Kasumi-1 (cell line): ENCODE measurements at places on chromosomes 1 and 21.

GRCh38 chr1:33350611-33351280, 29.8 kb upstream of the A3GALT2 start:
- no peak for DNase-seq

- no peak for DNase-seq
Observed at GRCh38 chr1:207781312-207781711, 29.5 kb downstream of the CD46 start.

- no peak for DNase-seq
Observed at GRCh38 chr1:101331794-101332193, 95.0 kb downstream of the S1PR1 start.

DNA sequence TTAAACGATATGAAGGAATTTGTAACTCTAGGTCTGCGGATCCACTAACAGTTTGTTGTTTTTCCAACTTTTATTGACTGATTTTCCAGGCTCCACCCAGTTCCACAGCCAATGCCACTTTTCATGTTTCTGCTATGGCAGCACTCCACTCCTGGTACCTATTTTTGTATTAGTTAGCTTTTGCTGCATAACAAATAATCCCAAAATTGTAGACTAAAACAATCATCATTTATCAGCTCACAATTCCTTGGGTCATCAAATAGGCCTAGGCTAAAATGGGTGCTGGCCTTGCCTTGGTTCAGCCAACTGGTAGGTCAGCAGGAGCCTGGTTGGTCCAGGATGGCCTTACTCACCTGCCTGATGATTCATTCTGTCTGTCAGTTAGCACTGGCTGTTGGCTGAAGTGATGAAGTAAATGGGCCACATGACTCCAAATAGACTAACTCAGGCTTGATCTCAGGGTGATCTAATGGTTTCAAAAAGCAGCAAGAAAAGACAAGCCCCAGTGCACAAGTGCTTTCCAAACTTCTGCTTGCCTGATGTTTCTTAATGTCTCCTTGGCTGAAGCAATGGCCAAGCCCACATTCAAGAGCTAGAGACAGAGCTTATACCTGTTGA, 3.2 kb upstream of the C8B start:
- no peak for DNase-seq

- no peak for DNase-seq
Observed at GRCh38 chr1:182625719-182626504, 21.7 kb upstream of the RGS16 start.

DNA sequence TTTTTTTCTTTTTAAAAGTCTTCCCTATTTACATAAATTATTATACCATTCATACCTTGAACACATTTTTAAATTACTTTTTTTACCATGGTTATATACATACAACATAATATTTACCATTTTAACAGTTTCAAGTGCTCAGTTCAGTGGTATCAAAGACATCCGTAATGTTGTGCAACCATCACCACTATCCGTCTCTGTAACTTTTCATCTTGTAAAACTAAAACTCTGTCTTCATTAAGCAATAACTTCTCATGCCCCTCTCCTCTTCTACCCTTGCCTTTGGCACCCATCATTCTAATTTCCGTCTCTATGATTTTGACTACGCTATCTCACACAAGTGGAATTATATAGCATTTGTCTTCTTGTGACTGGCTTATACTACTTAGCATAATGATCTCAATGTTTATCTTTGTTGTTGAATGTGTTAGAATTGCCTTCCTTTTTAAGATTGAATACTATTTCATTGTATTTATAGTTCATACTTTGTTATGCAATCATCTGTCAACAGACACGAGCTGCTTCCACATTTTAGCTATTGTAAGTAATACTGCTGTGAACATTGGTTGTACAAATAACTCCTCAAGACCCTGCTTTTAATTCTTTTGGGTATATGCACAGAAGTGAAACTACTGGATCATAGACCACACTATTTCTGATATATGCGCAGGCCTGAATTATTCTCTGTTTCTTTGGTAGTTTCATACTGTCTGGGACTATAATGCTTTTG, 689.5 kb upstream of the NCAM2 start:
- no peak for DNase-seq

GRCh38 chr1:183038913-183039312, 15.7 kb downstream of the LAMC1 start:
- no peak for DNase-seq

- DNase-seq = no peak
Observed at GRCh38 chr1:34874296-34874952, 14.9 kb upstream of the SMIM12 start.

DNA sequence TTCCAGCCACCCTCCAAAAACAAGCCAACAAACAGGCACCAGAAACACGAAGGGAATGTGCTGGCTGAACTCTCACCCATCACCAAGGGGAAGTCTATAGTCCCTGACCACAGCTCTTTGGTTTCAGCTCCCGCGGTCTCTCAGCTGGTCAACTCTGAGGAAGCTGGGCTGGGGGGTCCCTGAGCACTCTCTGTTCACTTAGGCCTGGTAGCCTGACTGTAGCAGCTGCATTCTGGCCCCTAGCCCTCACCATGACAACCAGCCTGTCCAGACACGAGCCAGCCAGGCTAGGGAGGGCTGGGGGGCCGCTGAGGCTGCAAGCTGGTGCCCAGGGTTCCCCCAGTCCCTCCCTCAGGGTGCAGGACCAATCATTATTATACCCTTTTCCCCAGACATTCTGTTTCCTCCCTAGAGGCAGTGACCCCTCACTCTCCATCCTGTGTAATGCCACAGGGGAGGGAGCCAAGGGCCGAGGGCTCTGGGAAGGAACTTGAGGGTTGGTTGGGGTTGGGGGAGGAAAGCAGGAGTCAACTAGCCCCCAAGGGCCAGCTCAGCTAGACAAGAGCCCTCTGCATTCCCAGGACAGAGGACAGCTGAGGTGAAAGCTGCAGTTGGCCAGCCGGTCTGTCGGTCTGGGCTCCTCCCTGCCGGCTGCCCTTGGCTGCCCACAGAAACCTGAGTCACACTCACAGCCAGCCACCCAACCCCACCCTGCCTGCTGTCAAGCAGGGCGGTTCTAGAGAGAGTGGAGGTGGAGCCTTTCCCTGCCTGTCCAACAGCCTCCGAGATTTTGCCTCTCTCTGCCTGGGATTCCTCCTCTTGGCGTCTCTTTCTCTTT, 1.2 kb upstream of the TRAPPC3 start:
- peak; percentile 70 for DNase-seq

DNA sequence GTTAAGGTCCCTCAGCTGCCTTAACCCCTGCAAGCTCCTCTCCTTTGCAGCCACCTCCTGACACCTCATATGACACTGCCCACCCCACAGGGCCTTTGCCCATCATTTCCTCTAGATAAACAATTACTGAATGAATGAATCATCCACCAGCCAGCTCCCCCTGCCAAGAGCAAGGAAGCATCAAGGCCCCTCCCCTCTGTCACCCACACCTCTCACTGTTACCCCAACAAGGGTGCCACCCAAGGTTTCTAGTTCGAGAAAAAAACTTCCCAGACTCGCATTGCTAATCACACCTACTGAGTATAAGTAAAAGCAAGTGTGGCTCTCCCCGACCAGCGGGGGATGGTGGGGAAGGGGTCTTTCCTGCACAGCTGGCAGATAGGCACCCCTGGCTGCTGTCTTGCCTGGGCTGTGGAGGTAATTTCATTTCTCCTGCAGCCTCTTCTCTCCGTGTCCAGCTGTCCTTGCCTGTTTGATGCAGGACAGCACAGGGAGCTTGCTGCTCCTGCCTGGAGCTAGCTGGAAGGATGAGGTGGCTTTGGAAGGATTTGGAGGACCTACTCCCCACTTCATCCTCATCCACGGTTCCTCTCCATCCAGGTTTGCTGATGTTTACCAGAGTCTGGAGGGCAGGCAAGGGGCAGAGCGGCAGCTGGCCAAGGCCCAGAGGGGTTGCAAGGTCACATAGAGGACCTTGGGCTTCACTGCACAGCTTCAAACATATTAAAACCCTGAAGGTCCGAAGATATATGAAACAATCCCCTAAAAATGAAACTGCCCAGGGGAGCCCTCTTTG, 33.1 kb upstream of the LBR start:
- DNase-seq = no peak

GRCh38 chr1:152029144-152029928, 7.5 kb downstream of the S100A11 start:
- no peak for DNase-seq

GRCh38 chr1:70153739-70154138, 51.6 kb downstream of the LRRC40 start:
- no peak for DNase-seq

DNA sequence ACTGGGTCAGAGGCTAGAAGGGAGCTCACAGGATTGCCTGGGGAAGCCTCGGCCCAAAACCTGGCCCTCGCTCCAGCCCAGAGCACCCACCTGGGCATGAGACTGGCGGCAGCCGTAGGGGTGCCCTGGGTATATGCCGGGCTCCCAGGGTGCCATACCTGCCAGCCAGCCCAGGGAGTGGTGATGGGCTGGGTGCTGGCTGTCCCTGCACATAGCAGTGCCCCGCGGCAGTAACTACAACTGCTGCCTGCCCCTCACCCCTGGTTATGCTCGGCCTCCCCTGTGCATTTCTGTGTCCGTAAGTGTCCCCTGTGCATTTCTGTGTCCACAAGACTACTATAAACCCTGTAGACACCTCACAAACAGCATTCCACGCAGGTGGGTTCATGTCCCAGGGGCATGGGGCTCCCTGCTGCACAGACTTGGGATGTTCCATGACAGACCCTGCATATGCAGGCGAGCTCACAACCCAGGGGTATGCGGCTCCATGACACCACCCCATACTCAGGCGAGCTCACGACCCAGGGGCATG, 5.8 kb upstream of the SPATC1L start:
- DNase-seq = no peak

GRCh38 chr1:2229911-2230731, 2.0 kb downstream of the SKI start:
- DNase-seq = no peak

DNA sequence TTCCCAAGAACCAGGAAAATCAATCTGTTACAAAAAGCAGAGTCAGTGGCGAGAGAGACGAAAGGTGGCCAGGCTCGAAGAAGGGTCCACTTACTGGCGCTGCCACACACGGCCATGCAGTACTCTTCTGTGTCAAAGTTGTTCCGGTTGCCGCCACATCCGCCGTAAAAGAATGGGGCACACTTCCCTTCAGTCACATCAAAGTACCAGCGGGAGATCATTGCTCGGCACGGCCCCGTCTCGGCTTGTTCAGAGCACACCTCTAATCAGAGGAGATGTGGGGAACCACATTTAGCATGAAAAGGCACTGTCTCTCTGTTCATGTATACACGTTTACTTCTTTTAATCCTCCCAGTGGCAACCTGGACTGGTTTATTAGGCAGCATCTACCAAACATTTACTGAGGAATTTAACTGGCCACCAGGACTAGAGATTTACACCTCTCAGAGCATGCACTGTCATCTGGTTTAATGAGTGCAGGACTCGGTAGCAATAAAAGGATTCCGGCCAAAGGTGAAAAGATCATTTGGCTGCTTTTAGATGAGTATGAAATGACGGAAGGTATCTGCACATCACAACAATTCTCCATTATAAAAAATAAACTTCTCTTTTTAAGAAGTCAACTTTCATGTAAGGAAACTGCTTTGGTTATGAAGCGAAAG, 170.5 kb downstream of the APP start:
- DNase-seq = no peak
